ENCODE measurements at places on chromosomes 6 and 20. TPM values are rescaled to one million over a fixed set of nuclear protein-coding genes. Genes with fewer than 3 reads are reported as not detected.

Gene RUNX2
- total RNA-seq = 18.7 TPM

Gene SLC35D3
- not detected for total RNA-seq

Gene RBCK1
- total RNA-seq = 211 TPM

Gene SALL4
- total RNA-seq = not detected

Gene OVOL2
- 10.7 TPM for total RNA-seq

Gene TINAG
- not detected for total RNA-seq

Gene ADTRP
- total RNA-seq = 63.6 TPM

Gene CAP2
- total RNA-seq = 2.3 TPM

Gene CUL7
- total RNA-seq = 9.9 TPM

Gene SPTLC3
- not detected for total RNA-seq

Gene MUC22
- not detected for total RNA-seq

Gene NCOA6
- total RNA-seq = 20.3 TPM

Gene DUSP15
- total RNA-seq = 3.9 TPM

- no peak for DNase-seq
Measured at GRCh38 chr20:2753461-2754040, 46.9 kb downstream of the CPXM1 start.

- DNase-seq = no peak
Measured at GRCh38 chr20:536426-537010, 7.1 kb downstream of the CSNK2A1 start.

DNA sequence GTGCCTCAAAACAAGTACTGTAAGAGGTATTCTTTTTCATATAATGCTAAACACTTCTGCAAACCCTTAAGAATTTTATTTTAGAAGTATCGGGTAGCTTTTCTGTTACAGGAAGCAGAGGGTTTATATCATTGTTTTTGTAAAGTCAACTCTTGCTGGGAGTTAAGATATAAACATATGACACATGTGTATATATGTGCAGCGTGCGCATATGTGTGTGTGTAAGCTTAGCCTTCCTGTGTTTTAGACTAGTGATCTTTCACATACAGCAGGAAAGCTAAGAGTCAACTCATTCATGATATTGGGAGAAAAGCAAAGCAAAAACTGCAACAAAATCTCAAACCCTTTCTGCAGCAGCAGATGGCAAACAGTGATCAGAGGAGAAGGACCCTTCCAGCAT is 102.4 kb downstream of the ARID1B start:
- no peak for DNase-seq

- DNase-seq = no peak
Measured at GRCh38 chr6:144047688-144048087, 39.6 kb upstream of the PLAGL1 start.

GRCh38 chr6:132598473-132598872 is 8.9 kb upstream of the TAAR5 start:
- DNase-seq = no peak

- no peak for DNase-seq
Measured at GRCh38 chr6:111237852-111238251, 150.5 kb downstream of the SLC16A10 start.

DNA sequence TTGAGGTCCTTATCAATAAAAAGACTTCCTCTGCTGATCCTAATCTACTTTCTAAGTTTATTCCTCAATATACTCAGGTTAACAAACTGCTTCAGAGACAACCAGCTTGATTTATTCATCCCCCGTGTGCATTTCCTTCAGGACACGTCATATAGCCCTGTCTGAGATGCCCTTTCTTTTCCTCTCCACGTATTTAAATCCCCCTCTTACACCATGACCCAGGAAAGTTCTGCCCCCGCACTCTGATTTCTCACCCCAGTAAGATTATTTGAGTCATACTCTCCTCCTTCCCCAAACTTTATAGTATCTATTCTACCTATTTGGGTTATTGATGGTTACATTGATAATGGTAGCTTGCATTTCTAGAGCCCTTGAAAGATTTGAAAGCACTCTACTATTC is 9.8 kb upstream of the CGA start:
- DNase-seq = no peak

GRCh38 chr6:42503894-42504293 is 52.2 kb upstream of the TRERF1 start:
- DNase-seq = no peak

DNA sequence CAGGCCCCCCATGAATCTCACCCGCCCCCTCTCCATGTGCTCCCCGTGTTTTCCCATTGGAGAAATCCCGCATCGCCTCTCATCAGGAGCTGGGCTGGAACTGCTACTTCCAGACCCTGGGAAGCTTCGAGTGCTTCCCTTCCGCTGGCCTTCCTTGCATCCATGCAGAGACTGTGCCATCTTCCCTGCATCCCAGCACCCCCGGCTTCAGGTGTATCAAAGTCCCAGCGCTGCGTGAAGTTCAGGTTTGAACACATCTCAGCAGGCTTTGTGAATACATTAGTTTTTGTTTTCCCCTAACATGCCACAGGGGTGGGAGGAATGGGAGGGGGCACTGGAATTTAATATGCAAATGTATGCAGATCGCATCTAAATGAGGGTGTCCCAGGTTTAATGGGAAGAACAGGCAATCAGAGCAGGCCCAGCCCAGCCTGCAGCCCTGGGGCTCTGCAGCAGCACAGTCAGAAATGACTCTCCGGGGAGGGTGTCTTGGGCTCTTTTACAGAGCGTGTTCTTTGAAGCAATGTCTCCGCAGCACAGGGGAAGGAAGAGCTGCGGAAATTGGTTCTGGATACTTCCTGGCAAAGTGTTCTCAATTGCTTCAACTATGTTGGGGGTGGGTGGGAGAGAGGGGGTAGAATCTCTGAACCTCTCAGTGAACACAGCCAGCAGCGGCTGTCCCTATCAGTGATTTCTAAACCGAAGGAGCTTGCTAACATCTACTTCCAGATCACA is 8.3 kb upstream of the MMP9 start:
- no peak for DNase-seq

DNA sequence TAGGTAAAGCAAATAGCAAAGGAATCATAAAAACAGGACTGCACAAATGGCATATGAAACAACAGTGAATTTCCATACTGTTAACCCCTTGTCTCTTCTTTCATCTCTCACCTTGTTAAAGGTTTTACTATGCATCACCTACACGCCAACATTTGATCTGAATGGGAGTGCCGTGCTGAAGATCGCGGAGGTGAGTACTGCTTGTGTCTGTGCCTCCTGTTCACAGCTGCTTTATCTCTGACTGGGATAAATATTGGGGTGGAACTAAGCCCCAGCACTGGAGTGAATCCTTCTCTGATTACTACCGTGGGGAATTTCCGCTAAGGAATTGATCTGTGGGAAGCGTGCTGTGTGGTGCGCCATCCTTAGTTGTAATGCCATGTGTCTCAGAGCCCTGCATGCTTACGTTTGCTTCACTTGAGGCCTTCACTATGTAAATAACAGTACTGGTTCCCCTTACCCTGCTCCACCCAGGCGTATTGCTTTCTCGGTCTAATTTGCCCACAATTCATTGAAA is 11.4 kb upstream of the PBOV1 start:
- DNase-seq = no peak

DNA sequence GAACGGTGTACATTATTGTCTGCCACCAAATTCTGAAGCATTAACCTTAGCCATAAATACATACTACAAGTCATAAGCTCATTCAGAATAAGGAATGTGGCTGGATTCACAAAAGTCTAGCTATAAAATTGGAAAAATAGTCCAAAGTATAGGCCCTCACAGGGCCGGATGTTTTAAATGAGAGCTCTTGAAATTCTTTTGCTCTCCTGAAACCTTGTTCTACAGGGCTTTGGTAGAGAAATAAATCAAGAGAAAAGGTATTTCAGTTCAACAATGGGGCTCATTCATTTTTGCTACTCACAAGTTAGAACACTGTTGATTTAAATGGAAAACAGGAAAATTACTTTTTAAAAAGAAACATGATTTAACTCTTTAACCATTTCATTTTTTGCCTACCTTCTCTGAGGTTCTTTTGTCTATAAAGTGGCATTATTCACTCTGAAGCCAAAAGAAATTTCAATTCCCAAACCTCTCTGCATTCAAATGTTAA is 58.0 kb downstream of the PREP start:
- DNase-seq = no peak

GRCh38 chr20:7155282-7155681 is 387.8 kb downstream of the BMP2 start:
- DNase-seq = no peak

GRCh38 chr6:107102414-107102805 is 12.9 kb downstream of the BEND3 start:
- DNase-seq = no peak

- no peak for DNase-seq
Measured at GRCh38 chr6:146876271-146877151, 277.7 kb downstream of the ADGB start.

- DNase-seq = no peak
Measured at GRCh38 chr6:146345598-146345997, 198.0 kb upstream of the RAB32 start.

- peak; percentile 35 for DNase-seq
Measured at GRCh38 chr6:143026696-143027449, 33.8 kb upstream of the AIG1 start.

- DNase-seq = no peak
Measured at GRCh38 chr20:62726716-62727583, 18.3 kb downstream of the NTSR1 start.

- peak; percentile 94 for DNase-seq
Measured at GRCh38 chr6:166381733-166382499, 824 bp downstream of the MPC1 start.

GRCh38 chr6:44698602-44699001 is 311.1 kb downstream of the CDC5L start:
- no peak for DNase-seq

- DNase-seq = no peak
Measured at GRCh38 chr6:35955071-35955470, 34.2 kb upstream of the SRPK1 start.

DNA sequence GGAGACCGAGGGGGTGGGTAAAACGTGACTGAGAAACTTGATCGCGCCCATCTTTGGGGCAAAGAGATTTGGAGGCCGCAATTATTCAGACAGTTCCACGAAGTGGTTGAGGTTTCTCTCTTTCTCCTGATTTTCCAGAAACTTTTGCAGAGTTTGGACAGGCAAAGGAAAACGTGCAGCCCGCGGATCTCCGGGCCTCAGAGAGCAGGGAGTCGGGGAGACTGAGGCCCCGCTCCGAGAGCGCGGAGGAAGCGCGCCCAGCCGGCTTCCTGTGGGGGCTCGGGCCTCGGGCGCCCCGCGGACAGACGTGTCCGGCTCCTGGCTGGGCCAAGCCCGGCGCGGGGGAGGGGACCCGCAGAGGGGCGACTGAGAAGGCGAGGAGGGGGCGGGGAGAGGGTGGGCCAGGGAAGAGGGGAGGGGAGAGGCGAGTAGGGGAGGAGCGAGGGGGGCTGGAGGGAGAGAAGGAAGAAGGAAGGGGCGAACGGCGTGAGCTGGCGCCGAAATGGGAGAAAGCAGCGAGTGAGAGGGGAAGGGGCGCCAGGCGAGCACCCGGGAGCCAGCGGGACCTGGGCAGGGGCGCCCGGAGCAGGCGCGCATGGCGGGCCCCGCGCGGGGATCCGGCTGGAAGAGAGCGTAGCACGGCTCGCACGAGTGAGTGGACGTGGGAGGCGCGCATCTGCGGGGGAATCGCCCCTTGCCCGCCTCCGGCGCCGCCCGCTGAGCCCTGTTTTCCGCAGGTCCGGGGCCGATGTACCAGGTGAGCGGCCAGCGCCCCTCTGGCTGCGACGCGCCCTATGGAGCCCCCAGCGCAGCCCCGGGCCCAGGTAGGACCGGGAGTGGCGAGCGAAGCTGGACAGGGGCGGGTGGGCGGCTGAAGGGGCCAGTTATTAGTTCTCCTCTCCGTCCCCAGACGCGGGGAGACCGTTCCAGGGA is at the start of gene MDFI:
TSS of gene MDFI (plus strand) at position 467 of the 933 bp plus-strand sequence. CDS start at position 749, 282 bp downstream.
- DNase-seq = no peak

DNA sequence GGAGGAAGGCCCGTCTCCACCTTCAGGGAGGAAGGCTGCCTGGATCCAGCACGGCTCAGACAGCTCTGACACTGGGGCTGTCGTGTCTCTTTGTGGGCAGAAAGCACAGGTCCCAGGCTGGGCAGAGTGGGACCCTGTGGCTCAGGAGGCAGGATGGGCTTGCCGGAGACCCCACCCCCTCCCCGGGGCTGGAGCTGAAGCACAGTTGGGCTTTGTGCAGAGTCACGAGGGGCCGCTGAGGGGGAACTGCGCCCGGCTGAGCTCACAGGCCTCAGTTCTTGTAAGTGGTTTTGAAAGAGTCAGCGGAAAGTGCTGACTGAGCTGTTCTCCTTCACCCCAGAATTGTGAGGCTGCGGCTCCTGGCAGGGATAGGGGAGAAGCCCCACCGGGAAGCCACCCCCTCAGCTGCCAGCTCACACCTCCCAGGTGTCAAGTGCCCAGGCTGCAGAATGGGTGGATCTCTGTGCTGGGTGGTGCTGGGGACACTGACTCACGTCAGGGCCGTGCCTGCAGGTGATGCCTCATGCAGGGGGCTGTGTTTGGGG is 145.5 kb upstream of the RNF24 start:
- DNase-seq = peak; percentile 92

- DNase-seq = no peak
Measured at GRCh38 chr6:105896821-105897095, 189.4 kb upstream of the PRDM1 start.

DNA sequence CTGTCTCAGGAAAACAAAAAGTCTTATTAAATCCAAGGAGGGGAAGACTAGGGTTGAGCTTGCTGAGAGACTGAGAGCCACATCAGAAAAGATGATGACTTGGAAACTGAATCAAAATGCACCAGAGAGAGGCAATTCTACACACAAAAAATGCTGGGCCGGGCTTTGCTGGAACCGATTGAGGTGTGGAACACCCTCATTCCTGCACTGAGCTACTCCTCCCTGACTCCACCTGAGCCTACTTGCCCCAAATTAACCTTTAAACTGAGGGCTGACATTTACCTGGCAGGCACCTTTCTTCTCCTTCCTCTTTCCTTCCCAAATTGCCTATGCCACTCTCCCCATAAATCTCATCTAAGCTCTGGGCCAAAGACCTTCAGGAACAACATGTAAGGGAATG is 40.8 kb upstream of the MBOAT1 start:
- DNase-seq = no peak

DNA sequence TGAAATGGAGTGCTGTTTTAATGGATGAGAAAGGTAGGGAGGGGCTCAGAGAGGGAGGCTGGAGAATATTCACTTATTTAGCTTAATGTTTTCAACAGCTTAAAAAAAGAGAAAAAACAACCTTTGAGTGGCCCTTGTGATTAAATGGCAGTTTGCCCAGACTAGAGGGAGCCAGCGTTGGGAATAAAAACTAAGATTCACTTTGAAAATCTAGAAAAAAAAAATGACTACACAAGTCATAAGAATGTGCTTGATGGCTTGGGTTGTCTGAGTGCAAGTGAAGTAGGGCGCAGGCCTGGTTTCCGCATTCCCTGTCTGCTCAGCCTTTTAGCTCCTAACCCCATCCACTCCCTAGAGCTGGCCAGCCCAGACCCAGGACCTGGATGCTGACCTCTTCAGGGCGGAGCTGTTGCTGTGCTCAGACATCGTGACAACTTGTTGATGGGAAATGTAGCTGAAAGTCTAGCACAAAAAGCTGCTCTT is 28.9 kb downstream of the UTRN start:
- DNase-seq = peak; percentile 59

- DNase-seq = no peak
Measured at GRCh38 chr6:36698871-36699271, 1.2 kb downstream of the RAB44 start.

- DNase-seq = no peak
Measured at GRCh38 chr20:37200926-37201826, 21.8 kb upstream of the MROH8 start.

GRCh38 chr6:151207674-151208073 is 32.1 kb upstream of the AKAP12 start:
- no peak for DNase-seq

GRCh38 chr6:134630508-134631121 is 312.7 kb upstream of the SGK1 start:
- no peak for DNase-seq

All from stomach (tissue), 19 donors.